ENCODE measurements at places on chromosomes 1 and 21.
A peak's percentile ranks its signal among the peaks of the same experiment; 100 is the strongest.

- DNase-seq: no peak
Observed at GRCh38 chr1:192265516-192266173, 51.1 kb upstream of the RGS21 start.

DNA sequence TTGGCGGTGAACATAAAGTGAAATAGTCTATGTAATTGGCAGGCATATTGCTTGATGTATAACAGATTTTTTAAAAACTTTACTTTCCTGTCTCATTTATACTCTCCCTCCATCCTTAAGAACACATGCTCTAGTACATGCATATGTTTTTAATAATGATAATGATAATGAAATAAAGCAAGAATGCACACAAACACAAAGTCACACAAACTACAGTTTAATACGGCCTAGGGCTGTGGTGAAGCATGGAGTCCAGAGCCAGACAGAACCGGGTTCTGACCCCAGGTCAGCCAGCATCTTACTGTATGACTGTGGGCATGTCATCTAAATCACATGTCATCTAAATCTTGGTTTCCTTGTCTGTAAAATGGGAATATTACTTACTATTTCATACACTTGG is 324.9 kb upstream of the NFIA start:
- no peak for DNase-seq

DNA sequence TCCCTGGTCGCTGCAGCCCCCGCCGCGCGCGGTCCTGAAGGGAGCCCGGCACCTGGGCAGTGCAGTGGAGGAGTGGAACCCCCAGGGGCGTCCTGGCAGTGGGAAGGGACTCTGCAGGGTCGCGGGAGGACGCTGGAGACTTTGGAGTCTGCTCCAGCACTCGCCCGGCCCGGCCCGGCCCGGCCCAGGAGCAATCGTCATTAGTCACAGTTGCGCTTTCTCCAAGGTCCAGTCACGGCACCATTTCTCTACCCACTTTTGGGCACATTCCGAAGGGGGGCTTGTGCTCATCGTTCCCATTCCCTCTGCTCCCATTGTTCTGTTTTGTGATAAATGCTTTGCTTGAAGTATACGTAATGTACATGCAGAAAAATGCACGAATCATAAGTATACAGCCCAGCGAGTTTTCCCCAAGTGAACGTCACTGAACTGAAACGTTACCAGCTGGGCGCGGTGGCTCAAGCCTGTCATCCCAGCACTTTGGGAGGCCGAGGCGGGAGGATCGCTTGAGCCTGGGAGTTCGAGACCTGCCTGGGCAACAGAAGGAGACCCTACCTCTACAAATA is 999 bp downstream of the THAP3 start:
- DNase-seq: peak; percentile 37

DNA sequence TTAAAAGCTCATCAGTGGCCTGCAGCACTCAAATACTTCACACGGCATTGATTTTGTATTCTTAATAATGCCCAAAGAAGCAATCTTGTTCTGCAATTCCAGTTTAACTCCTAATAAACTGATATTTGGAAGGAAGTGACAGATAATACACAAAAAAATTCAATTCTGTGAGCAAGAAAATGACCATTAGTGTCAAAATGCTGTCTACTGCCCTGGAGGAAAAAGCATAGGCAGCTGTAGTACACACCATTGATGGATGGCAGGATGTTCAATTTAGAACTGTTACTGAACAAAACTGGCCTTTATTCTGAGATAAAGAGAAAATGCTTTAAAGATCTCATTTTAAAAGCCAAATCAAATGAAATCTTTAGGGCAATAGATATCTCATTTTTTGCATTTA is 251.3 kb upstream of the FMN2 start:
- DNase-seq: no peak

DNA sequence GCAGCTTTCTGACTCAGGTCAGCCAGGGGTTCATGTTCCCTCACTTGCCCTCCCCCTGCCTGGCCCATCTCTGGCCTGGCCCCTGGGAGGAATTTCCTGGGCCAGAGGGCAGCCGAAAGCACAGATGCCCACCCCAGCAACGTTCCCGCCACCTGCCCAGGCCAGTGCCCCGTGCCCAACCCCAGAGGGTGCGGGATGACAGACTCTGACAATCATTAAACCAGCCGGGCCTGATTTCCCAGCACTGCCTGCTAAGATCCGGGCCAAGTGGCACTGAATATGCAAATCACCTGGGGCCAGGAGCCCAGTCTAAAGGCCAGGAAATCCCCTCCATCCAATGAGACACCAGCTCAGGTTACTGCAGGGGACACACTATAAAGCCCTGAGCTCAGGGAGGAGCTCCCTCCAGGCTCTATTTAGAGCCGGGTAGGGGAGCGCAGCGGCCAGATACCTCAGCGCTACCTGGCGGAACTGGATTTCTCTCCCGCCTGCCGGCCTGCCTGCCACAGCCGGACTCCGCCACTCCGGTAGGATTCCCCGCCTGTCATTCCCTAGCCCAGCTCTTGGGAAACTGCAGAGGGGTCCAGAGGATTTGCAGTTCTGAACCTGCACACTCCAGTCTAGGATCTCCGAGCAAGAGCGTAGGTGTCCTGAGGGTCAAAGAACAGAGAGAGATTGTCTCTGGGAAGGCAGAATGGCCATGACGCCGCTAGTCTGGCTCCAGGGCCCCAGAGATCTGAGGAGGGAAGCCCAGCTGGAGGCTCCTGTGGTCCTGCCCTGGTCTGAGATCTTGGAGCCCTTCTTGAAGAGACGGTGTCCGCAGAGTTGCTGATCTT is at the start of gene ELF3:
Gene ELF3 (plus strand): TSS at position 408 of the 836 bp plus-strand sequence. CDS start 550 bp downstream, outside the sequence.
- no peak for DNase-seq

GRCh38 chr1:64327119-64327518 is 123.7 kb downstream of the UBE2U start:
- no peak for DNase-seq

DNA sequence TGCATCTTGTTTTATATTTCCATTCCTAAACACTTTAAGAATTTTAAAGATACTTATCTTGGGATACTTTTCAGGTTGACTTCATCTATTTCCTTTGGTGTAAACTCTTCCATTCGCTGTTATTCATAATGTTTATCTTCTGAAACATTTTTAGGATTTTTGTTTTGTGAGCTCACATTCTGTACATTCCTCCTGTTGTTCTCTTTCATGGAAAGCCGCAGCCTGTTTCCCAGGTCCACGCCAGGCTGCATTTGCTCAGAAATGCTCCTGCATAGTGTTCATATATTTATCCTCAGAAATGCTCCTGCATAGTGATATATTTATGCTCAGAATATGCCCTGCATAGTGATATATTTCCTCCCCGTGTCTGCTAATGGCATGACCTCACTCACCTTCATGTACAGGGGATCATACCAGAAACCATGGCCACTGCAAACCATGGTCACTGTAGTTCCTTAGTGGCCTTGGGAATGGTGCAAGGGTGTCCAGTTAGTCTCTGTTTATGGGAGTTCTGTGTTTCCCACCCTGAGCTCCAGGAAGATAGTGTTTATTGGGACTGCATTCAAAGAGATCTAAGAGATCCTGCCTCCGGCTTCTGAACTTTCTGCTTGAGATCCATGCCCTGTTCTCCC is 153.9 kb upstream of the GREM2 start:
- DNase-seq: no peak

DNA sequence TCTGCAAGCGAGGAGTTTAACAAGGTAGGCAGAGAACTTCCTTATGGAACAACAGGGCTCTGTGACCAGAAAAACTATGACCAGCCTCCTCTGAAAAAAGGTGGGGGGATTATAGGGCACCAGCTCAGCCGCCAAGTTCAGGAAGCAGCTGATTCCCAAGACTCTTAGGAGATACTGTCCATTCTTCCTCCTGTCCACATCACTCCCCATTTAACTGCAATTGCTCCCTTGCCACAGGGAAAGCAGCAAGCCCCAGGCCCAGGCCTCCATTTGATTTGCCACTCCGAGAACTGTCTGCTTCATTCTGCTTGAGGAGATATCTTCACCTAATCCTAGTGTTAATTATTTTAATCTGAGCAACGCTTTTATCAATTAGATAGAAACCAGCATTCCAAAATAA is 254.3 kb downstream of the ZNF648 start:
- DNase-seq: no peak

DNA sequence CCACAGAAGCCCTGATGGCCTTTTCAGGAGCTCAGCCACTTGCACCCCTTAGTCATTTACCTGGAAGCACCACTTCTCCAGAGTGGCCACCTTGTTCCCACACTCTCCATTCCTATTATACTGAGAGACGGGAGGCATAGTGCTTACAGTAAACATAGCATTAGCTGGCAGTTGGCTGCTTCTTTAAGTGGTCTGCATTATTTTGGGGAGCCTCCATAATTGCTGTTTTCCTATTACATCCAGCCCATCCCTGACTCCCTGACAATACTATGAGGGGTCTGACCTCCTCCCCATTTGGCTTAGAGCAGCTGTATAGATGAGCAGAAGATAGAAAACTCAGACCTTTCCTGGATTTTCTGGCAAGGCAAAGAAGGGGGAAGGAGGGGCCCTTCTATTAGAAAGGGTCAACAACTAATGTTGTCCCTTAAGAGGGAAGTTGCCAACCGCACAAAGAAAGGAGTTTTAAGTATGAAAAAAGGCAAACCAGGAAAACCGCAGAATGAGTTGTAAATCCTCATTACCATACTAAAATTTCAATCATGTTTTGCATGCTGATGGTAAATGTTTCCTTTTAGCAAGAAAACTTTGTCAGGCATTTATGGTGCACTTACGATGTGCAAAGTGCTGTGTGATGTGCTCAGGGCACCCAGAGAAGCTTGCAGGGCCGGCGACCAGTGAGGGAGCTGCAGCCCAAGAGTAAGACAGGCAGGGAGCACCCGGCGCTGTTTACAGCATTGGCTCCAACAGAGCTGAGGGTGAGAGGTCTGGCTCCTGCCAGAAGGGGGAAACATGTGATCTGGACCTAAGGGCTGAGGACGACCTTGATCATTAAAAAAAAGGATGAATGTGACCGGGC is 167.3 kb downstream of the ZZZ3 start:
- no peak for DNase-seq

GRCh38 chr1:218501161-218501560 is 156.0 kb downstream of the TGFB2 start:
- DNase-seq: no peak

DNA sequence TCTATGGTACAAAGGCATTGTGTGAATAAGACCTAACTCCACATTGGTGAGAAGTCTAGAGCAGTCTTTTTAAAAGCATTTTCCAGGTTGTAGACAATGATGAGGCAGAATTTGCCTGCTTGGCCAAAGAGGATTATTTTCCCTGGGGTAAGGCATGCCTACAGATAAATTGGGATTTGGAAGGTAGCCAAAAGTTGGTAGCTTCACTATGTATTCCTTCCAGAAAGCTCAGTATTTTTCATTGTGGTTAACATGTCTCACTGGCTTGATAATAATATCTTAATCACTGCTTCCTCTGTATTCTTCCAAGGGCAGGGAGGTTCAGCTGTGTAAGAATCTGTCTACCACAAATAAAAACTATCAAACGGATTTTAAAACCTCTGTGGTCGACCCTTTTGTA is 590.8 kb upstream of the PRMT6 start:
- DNase-seq: no peak

DNA sequence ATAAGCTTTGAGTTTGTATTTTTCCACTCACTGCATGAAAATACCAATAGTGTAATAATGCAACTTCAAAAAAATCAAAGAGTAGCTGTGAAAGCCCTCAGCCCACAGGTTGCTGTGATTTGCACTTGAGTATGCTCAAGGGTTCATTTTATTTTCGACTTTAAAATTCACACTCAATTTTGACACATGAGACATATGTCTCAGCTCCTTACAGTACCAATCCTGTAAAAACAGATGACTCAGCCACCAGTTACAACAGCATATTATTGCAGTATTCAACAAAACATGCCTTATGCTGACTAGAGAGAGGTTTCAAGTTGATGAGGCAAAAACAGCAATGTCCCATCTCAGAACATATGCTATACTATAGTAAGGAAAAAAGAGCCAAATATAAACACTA is 66.1 kb downstream of the CYYR1 start:
- DNase-seq: no peak

DNA sequence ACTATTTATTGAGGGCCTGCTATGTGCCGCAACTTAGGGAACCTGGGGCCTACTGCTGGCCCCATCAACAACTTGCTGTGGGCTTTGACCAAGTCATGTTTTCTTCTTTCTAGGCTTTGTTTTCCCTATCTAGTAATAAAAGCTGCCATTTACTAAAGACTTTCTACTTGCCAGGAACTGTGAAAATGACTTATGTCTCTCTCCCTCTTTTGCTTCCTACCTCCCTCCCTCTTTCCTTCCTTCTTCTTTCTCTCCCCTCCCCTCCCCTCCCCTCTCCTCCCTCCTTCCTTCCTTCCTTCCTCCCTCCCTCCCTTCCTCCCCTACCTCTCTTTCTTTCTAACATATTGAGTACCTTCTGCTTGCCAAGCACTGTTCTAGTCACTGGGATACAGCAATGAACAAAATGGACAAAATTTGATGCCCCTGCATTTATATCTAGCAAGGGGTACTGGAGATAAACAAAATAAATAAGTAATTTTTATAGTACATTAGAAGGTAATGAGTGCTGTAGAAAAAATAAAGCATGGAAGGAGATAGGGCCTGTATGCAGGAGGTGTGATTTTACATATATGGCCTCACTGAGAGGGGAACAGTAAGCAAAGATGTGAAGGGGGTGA is 170.3 kb upstream of the USP24 start:
- no peak for DNase-seq

DNA sequence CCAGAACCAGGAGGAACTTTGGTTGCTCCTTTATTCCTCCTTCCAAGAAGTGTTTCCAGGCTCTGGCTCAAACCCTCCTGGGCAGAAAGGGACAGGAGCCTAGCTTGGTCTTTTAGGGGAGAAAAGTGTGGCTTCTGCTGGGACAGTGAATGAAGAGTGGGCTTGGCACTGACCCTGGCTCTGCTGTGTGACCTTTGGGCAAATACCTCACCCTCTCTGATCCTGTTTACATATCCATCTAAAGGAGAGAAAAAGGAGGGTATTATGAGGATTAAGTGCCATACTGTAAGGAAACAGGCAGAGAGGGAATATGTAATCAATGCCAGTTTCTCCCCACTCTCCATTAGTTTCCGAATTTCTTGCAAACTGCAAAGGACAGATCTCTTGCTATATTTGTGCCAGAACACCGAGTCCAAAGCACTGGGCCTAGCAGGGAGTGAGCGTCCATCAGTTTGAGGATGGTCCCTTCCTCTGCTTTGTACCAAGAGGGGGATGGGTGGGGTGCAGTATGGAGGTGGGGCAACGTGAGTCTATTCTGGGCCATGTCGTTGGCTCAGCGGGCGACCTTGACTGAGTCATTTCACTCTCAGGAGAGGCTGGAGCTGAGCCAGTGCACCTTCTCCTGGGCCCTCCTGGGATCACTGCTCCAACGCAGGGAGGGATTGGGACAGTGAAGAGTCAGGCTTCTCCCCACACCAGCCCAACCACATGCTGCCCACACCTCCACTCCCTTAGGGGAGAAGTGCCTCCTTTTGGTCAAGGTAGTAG is 38.4 kb downstream of the IGSF21 start:
- DNase-seq: no peak
